Caudate nucleus (tissue), 63 donors: ENCODE measurements at places on chromosomes 11 and 22.

GRCh38 chr11:66554602-66555001 is 7.9 kb downstream of the ACTN3 start:
- DNase-seq = no peak

DNA sequence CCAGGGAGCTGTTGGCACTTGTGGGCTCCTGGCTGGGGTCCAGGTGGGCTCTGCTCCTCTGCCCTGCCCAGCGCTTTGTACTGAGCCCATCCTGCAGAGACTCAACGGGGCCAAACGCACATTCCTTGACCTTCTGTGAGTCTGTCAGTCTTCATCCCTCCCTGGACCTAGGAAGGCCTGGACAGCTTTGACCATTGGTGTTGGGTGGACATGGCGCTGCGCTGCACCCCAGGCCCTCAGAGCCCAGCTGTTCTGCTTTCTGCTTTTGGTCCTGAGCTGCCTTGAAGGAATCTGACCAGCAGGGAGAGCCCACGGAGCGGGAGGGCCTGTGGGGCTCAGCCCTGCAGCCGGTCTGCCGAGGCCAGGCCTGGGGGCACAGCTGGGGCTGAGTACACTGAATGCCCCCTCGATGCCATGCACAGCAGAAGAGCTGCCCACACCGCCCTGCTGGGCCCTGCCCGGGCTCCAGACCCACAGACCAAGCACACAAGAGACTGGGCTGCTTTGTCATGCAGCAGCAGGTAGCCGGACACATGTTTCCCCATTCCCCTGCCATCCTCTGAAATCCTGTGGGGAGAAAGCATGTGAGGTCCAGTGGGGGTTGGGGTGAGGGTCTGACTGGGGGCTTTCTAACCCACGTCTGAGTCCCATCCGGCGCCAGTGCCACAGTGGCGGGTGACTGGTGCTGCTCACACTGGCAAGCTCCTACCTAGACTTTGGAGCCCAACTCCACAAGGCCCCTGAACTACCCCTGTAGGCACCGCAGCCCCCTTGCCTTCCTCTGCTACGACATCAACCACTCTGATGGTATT is 24.1 kb upstream of the CCDC188 start:
- no peak for DNase-seq

DNA sequence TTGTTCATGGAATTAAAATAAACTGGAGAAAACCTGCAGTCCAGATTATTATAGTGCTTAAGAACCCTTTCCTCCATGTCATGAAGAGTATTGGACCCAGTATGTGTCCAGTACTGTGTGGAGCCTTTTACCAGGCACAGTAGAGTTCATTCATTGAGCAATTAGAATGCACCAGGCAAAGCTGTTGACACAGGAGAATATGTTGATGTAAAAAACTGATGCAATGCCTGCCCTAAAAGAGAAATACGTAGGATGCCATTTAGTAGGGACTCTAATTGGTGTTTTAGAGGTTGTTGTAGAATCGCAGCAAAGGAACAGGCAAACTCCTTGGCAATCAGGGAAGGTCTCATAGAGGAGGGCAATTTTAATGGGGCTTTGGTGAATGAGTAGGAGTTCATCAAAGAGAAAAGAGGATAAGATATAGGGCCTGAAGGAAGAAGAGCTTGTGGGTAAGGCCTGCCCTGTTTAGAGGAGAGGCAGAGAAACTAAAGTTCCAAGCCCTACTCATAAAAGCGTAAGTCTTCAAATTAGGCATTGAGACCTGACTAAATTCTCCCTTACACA is 126.4 kb downstream of the SEZ6L start:
- DNase-seq = no peak

DNA sequence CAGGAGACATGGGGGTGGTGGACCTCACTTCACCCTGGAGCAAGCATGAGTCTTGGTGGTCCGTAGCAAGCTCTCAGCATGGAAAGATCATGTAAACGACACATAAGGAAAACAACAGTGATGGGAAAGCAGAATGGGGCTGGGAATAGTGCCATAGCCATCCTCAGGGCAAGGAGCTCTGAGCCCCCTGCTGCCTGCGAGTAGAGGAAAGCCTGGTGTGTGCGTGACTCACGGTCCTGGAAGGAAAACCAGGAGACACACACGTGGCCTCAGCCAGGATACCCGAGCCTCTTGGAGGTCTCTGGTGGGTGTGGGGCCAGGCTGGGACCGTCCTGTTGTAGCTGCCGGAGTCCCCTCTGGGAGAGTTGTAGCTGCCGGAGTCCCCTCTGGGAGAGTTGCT is 12.4 kb downstream of the SHANK3 start:
- DNase-seq = no peak

DNA sequence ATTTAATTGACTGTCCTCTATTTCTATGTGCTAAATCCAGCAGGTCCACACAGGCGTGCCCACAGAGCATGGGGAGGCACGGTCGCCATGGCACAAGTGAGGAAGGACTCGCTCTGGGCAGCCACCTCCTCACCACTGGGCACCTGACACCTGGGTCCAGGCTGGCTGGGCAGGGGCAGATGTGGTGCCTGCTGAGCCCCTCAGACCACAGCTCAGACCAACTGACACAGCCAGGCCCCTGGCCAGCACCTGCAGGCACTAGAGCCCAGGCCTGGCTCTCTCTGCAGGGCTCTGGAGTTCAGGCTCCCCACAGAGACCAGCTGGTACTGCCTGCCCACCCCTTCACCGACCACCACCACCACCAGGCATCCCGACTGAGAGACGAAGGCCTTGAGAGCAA is 27.9 kb downstream of the LINC01488 start:
- no peak for DNase-seq

GRCh38 chr11:32039149-32039548 is 51.7 kb upstream of the RCN1 start:
- DNase-seq = no peak

GRCh38 chr22:47533961-47534803 is 771.7 kb downstream of the TBC1D22A start:
- DNase-seq = no peak
